ENCODE measurements at places on chromosomes 6 and 20.

- no peak for DNase-seq
These were observed 728 bp downstream of the PSMA7 start for GRCh38 chr20:62142252-62143080.

DNA sequence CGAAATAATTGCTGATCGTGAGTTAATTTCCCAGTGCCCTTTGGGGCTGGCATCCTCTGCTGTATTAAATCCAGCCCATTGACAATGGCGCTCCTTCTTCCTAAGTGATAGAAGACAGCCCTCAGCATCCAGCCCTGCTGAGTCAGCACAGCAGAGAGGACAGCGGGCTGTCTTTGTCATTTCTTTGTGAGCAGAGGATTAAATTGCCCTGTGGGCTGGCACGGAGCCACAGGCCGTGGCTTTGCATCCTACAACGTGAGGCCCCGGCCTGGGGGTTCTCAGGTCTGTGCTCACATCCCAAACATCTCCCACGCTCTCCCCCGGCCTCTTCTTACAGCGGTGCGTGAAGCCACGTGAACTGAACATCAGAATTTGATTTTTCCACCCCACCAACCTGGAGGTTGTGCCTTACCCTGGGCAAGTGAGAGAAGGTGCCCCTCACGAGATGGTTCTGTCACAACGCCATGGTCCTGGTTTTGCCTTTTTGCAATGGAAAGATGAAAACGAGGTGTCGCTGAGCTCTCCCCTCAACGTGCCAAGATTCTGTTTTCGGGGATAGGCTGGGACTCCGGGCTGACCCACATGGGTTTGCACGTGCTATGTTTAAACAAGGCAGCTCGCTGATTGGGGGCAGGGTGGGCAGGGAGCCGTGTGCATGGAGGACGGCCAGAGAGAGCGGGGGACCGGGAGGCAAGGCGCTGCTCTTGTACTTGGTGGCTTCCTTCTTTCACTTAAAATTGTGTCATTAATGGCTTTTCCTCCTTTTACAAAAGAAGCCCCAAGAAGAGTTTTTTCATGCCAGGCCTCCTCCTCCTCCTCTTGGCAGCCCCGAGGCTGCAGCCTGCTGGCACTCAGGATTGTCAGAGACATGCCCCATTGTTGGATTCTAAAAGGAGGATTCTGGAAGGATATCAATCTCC, 19.5 kb downstream of the CDH4 start:
- DNase-seq = no peak

- DNase-seq = no peak
These were observed 151.8 kb downstream of the FOXC1 start for GRCh38 chr6:1761477-1761877.

- DNase-seq = no peak
These were observed 15.9 kb upstream of the ZNF133 start for GRCh38 chr20:18272451-18272850.

DNA sequence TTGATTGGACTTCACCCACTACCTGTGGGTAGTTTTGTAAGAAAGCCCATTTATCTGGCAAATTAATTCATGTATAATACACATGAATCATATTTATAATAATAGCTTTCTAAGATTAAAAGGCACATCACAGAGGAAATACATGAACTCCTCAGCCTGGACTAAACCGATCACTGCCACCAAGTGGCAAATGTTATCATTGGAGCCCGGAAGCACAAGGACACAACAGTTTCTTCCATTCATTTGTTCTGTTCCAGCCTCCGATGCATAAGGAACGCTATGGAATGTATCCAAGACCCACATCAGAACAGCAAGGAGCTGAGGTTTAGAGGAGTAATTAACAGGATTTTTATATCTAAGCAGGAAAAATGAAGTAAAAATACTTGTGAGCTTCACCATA, 13.9 kb upstream of the IPCEF1 start:
- no peak for DNase-seq

DNA sequence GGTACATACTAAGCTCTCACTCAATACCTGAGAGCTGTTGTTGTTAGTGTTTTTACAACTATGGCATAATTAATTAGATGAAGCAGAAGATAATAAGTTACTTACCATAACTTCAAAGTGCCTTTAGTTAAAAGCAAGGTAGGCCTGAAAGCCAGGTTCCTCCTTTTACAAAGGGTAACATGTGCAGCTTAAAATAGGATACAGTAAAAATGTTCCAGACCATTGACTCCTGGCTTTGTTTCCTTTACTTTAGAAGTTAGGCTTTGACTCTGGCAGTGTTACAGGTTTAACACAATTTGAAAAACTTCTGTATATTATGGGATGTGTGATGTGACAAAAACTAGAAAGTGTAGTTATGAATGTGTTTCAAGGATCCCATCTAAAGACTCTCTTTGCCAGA, 522.5 kb downstream of the EPM2A start:
- DNase-seq = no peak

GRCh38 chr20:62504323-62504722, 28.5 kb upstream of the GATA5 start:
- no peak for DNase-seq
